ENCODE measurements at places on chromosomes 12 and 14.

- peak; percentile 99 for DNase-seq
Measured at GRCh38 chr12:105933671-105934665, 204.8 kb downstream of the NUAK1 start.

- DNase-seq: no peak
Measured at GRCh38 chr14:22767323-22767589, 768 bp downstream of the OXA1L start.

DNA sequence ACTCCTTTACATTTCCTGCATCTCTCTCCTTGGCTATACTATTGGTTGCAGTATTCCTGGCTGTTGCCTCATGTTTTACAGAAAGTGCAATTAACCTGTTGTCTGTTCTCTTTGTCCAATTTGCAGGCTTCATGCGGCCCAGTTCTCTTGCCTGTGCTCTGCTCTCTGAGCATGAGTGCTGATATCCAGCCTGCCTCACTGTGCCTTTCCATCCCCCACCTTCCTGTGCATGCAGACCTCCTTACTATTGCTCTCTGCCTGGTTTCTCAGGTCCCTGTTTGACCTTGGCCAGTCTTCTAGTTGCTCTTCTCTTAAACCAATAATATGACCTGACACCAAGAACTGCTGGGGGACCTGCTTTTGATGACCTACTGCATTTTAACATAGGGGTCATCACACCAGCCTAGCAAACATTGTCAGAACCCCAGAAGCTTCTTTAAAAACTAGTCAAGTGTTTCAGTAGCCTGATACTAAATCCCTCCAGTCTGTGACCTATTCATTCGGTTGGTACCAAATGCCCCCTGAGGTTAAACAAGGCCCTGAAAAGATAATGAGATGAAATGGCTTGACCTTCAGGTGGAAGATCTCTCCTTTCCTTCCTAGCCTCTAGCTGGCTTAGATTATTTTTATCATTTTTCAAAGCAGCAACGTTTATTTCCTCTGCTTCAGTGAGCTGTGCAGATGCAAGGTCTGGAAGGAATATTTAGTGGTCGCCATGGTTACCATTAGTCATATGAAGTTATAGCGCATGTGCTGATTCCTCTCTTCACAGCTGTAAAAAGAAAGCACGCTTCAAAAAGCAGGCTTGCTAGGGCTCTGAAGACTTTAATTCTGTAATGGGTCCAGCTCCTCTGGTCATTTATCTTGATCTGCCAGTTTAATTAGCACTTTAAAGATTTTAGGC lies 216.5 kb downstream of the PHLDA1 start:
- peak; percentile 71 for DNase-seq

DNA sequence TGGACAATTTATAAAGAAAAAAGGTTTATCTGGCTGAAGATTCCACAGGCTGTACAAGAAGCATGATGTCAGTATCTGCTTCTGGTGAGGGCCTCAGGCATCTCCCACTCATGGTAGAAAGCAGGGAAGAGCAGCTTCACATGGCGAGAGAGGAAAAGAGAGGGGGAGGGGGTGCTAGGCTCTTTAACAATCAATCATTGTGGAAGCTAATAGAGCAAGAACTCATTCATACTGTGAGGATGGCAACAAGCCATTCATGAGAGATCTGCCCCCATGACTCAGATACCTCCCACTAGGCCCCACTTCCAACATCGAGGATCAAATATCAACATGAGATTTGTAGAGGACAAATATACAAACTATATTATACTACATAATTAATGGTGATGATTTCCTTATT lies 361.9 kb upstream of the FAR2 start:
- DNase-seq: peak; percentile 70

DNA sequence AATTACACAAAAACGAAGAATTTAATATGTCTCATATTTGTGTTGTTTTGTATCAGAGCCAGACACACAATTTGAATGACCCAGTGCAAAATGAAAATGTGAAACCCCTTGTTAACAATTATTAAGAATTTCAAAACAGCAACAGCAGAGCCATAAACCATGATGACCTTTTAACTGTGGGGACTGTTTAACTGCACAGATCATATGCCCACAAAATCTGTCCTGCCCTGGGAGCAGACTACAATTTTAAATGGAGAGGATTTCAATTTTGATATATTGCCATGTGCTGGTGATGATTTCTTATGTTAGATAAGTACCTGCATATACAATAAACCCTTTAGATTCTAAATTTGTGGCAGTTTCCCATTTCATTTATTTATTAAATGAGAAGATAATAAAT lies 455.5 kb upstream of the MGAT4C start:
- peak; percentile 11 for DNase-seq

- DNase-seq: peak; percentile 99
Measured at GRCh38 chr12:27822076-27822712, 42.2 kb upstream of the MANSC4 start.

DNA sequence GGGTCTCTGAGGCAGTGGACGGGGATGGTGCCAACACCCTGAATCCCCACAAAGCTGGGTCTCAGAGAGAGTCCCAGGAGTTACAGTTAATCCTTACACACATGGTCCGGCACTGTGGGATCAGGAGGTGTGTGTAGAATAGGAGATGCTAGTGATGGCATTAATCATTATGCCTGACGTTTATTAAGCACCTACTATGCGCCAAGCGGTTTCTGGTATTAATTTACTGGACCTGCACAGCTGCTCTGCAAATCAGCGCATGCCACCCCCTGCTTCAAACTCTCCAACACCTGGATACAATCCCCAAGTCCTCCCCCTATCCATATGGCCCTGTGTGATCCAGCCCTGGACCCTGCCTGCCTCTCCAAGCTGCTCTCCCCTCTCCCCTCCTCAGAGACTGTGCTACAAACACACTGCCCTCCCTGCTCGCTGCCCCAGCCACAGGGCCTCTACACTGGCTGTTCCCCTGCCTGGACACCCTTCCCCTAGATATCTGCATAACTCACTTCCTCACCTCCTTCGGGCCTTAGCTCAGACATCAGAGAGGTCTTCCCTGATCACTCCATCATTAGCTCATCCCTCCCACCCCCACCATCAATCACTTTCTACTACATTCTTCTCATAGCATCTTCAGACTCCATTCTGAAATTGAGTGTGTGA lies 86.0 kb downstream of the RFLNA start:
- peak; percentile 51 for DNase-seq

DNA sequence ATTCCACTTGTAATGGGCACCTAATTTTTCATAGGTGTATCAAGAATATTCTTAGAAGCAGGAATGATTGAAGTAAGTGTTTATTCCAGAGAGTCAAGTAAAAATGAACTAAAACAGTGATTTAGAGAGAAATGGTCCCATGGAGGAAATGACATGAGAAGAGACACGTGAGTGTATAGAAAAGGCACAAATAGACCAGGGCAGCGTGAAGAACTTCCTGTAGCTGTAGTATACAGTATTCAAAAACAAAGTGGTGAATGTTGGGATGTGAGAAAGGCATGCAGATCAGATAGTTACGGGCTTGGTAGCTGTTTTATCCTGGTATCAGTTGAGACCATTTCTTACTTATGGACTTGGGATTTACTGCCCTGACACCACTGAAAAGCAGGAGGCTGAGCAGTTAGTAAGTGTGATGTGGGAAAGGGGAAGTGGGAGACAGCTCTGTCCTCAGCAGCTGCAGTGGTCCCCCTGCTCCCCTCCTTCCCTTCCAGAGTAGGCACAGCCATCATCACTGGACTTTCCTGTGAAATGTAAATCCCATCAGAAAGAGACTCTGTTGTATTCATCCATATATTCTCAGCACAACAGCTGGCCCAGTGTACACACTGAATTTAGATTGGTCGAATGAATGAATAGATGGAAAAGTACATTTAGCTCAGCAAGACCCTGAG lies 16.8 kb upstream of the TESPA1 start:
- DNase-seq: no peak

DNA sequence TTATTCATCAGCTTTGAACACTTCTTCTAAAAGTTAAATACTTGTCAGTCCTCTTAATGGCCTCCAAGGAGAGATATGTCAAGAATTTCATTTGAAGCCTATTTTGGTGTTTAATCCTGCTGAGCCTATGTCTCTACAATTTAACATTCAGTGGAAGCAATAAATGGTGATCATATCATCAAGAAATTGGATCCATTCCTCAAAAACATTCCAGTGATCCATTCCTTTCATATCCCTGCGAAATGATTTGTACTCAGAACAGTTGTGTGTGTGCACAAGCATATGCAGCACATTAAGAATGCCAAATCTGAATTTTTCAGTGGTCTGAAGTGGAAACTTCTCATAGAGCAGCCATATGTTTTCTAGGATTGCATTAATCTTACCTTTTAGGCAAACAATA lies 373.7 kb upstream of the SYT1 start:
- DNase-seq: no peak

- no peak for DNase-seq
Measured at GRCh38 chr14:104936361-104937155, 11.9 kb downstream of the PLD4 start.
